ENCODE measurements at places on chromosomes 11 and 22.

DNA sequence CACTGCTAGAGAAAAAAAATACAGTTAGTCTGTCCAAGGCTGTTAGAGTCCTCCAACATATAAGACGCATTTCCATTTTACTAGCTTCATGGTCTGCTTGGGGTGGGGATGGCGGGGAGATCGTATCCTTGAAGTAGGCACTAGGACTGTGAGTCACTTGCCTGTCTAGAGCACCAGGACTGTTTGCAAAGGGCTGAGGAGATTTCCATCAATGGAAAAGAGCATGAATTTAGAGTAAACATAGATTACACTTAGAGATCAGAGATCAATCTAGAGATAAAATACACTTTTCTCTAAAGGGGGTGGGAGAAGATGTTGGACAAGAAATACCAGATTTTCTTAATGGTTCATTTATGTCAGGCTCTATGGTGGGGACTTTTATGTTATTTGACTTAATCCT is 1.7 kb upstream of the MS4A7 start:
- no peak for DNase-seq

DNA sequence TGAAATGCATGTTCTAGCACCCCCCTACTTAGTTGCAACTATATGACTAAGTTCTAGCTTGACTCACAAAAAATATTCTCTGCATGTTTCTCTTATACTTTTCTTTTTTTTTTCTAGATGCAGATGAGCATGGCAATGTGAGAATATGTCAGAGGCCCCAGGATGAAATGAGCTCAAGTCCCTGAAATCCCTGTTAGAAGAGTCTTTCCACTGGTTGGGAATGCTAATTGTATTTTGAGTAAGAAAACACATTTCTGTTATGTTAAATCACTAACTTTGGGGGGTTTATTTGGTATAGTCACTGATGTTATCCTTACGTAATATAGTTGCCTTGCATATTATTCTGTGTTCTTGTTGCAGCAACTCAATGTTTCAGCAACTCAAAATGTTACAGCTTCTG is 306.1 kb upstream of the CCDC179 start:
- DNase-seq = no peak

DNA sequence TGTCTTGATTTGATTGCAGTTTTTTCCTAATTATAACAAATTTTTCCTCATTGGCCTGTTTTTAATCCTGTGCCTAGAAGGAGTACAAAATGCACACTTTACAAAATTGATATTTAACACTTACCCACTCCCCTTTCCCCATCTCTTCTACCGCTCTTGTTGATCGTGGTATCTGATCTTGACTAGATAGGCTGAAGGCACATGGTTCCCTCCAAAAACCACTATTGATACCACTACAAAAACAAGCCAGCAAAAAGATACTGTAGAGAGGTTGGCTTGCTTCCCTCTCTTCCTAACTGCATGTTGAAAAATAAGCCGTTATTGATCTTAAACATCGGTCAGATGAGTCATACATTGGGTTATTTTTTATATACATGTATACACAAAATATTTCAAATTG is 14.6 kb upstream of the ZNF143 start:
- DNase-seq = no peak

DNA sequence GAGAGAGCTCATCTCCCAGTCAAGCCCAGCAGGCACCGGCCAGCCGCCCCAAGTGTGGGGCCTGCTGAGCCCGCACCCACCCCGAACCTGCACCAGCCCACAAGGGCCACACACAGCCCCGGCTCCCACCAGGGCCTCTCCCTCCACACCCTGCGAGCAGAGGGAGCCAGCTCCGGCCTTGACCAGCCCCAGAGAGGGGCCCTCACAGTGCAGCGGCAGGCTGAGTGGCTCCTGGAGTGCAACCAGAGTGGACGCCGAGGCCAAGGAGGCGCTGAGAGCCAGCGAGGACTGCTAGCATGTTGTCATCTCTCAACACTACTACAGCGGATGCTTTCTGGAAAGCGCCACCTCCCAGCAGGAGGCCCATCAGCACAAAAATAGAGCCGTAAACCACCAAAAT is 10.9 kb downstream of the DEFB108B start:
- no peak for DNase-seq

DNA sequence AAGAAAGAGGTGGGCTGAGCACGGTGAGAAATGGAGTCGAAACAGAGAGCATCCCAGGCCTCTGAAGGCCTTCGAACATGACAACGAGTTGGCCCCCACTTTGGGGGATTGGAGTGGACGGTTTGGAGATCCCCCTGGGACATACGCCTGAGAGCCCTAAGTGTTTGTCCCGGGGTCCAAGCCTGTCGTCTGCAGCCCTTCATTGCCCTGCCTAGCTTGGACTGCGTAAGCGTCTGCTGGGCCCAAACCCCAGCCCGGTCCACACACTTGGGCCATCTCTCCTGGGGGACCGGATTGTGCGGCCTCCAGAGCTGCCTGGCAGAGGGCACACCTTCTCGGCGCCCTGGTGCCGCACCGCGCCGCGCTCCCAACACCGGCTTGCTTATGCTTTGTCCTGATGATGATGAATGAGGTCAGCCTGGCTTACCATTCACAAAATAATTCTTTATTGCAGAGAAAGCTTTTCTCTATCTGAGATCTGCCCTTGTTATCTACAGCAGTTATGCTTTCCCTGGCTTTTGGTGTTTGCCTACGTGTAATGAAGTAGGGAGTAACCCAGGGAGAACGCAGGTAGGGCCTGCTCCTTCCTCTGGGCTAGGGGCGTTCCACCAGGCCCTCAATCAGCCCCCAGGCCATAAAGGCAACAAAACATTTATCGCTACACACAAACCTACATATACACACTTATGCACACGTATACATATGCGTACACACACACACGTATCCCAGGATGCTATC is 85.9 kb upstream of the PPARA start:
- DNase-seq = peak; percentile 63

DNA sequence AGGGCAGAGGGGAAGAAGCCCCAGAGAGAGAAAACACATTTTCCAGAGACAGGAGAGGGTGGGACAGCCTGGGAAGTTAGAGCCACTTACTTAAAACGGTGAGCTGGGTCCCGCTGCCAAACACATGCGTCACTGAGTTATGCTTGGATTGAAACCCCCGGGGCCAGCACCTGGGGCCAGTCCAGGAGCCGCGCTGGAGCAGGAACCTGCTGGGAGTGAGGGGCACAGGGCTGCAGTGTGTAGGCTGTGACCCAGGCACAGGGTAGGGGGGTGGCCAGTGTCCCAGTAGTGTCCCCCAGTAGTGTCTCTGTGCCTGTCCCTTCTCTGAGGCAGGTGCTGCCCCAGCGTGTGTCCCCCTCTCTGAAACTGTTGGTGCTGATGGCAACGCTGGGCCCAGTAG is 5.2 kb downstream of the IGLL1 start:
- DNase-seq = no peak

DNA sequence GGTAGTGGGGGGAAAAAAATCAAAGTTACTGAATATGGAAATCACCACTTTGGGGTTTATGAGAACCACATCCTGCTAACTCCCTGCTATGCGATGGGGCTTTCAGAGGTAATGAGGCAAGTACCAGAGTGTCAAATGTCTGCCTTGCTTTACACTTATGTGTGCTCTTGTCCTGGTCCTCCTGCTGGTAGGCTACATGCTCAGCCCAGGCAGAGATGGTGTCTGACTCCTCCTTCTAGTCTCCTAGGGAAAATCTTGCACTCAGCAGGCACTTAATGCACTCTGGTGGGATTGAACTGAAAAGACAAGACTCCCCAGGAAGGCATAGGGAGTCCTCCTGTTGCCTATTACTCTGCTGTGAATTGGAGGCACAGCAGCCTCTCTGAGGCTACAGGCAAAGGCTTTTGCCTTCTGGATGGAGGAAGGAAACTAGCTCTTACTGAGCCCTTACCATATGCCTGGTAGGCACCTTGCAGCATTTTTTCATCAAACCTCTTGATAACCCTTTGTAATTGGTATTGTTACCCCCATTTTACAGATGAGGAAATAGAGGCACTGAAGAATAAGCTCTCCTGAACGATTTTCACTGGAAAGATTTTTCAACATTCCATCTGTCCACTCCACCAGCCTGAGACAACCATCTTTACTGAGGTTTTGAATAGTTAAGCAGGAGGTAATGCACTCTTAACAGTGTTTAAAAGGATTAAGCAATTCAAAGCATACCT is 132.1 kb upstream of the PAX6 start:
- no peak for DNase-seq

DNA sequence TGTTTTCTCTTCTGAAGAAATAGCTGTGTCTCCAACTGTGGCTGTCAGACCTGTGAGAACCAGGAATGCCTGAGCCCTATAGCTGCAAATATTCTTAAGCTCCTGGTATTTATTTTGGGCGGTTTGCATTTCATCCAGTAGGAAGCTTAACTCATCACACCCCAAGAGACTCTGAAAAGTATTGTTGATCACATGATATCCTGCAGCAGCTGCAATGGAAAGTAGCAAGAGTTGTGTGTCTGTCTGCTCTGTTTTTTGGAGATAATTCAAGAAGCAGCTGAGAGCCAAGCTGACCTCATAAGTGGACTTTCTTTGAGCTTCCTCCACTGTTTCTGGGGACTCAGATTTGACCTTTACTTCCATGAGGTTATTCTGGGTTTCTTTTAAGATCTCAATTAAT is 36.4 kb upstream of the MRPL17 start:
- no peak for DNase-seq

GRCh38 chr11:85776951-85777602 is 33.9 kb downstream of the SYTL2 start:
- DNase-seq = no peak

DNA sequence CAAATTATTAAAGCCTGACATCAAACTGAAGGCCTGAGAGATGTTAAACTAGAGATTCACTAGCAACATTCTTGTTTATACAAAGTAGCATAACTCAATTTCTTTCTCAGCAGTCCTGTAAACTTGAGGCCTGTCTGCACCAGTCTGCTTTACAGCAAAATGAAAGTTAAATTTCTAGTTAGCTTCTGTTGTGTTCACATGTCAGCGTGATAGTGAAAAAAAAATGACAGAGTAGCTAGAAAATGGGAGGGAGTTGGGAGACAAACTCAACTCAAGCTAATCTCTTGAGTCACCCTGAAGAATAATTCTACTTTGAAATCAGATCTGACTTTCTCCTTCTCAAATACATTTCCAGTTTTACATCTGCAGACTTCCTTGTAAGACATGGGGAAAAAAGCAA is 6.5 kb downstream of the RBFOX2 start:
- no peak for DNase-seq

DNA sequence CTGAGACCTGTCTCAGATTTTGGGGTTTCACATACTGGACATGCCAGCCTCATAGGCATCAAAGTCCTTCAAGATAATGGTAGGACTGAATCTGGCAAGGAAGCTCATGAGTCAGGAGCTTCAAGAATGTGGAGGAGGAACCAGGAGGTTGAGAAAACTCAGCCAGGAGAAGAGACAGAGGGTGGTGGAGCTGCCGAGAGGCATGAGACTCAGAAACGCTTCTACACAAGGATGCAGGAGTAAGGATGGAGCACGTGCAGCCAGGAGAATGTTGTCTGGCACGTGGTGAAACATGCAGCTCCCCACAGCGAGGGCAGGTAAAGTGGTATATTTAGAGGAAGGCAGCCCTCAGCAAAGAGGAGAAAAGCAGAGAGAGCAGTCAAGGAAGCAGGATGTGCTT is 148.7 kb upstream of the ISX start:
- DNase-seq = no peak

- DNase-seq = no peak
Measured at GRCh38 chr22:32655068-32655467, 146.4 kb upstream of the TIMP3 start.

GRCh38 chr11:108743851-108744250 is 79.0 kb downstream of the DDX10 start:
- no peak for DNase-seq

- DNase-seq = no peak
Measured at GRCh38 chr22:39445678-39446077, 11.1 kb upstream of the MGAT3 start.

GRCh38 chr11:11667056-11667455 is 45.3 kb upstream of the GALNT18 start:
- no peak for DNase-seq

- no peak for DNase-seq
Measured at GRCh38 chr11:116044941-116045340, 540.7 kb upstream of the CADM1 start.

- no peak for DNase-seq
Measured at GRCh38 chr11:17979770-17980371, 33.0 kb downstream of the SERGEF start.

GRCh38 chr22:50479721-50480120 is 1.6 kb upstream of the ADM2 start:
- DNase-seq = no peak

- no peak for DNase-seq
Measured at GRCh38 chr11:92531065-92531739, 306.6 kb downstream of the FAT3 start.

GRCh38 chr11:75469785-75470405 is 36.9 kb upstream of the KLHL35 start:
- DNase-seq = no peak

DNA sequence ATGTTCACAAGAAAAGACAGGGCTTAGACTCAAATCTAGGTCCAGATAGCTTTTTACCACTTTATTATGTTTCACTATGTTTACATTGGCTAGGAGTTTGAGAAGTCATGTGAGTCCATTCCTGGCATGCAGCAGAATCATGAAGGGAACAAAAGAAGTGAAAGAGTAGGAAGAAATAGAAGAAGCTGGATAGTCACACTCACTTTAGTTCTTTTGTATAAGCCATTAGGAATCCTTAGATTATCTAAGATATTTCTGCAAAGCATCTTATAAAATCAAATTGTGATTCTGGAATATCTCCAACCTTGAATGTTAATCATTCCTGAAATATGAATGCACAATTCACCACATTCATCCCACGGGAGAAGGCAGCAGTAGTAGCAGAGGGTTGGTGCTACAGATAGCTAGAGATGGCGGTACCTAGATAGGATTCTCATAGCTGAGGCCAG is 31.9 kb downstream of the MAML2 start:
- DNase-seq = no peak

DNA sequence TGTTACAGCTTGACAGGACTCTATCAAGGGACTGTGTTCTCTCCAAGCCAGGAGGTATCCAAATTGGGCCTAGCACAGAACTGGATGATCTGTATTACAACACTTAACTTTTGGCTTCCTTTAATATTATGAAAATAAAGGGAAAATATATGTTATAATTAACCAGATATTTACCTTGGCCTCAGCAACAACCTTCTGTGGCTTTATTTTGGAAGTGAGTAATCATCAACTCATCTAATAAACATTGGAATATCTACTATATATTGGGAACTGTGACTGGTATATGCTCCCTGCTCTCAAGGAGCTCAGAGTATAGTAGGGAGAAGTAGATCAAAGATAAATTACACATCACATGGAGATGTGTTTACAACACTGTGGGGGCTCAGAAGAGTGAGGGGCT is 352.2 kb downstream of the METTL15 start:
- no peak for DNase-seq
